ENCODE measurements at places on chromosomes 4 and X.

DNA sequence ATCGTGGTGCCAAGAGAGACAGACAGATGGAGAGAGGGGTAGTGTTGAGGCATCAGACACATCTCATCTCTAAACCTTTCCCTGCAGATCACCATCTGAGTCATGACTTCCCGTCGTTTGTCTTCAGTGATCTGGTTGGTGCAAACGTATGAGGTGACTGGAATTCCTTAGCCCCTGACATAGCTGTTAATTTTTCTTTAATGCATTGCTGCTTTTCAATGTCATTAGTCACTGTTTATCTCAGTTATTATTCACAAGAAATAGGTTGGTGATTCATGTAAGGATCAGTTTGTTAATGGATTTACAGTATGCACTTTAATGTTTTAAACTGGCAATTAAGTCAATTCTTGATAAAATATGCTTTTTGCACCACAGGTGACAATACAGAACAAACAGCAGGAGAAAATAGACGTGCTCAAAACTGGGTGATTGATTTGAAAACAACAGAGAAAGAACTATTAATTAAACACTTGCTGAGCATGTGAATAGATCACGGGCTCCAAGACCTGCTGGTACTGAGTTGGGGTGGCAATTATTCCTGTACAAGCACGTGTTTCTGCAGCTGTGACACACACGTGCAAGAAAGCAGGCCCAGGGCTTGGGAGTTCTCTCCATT lies 1.3 kb upstream of the TMEM154 start:
- no peak for DNase-seq

- DNase-seq = no peak
Measured at GRCh38 chr4:143184217-143184502, 557 bp upstream of the USP38 start.

- DNase-seq = no peak
Measured at GRCh38 chrX:9162698-9163097, 128.8 kb upstream of the FAM9B start.

DNA sequence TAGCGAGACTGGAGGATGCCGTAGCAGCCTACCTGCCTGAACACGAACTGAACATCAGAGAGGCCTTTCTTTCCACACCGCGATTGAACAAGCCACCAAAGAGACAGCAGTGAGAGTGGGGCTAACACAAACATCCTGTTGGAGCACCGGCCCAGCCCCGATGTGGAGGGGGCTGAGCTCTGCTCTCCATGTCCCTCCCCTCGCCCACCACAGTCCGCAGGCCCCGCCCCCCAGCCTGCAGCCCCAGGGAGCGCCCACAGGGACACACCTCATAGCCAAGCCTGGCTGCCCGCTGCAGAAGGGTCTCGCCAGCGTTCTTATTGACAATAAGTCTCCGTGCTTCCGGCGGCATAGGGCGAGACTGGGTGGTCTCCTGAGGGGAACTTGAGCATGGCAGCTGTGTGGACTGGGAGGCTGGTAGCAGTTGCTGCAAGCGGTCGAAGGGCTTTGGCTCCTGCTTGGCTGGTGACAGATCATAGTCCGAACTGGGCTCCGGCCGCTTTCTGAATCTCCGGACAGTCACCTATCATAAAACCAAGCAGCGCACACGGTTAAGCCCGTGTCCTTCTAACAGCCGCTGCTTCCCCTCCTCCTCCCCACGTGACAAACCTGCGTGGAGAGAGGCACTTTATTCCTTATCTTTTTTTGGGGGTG lies 35.8 kb downstream of the BCOR start:
- DNase-seq = no peak

DNA sequence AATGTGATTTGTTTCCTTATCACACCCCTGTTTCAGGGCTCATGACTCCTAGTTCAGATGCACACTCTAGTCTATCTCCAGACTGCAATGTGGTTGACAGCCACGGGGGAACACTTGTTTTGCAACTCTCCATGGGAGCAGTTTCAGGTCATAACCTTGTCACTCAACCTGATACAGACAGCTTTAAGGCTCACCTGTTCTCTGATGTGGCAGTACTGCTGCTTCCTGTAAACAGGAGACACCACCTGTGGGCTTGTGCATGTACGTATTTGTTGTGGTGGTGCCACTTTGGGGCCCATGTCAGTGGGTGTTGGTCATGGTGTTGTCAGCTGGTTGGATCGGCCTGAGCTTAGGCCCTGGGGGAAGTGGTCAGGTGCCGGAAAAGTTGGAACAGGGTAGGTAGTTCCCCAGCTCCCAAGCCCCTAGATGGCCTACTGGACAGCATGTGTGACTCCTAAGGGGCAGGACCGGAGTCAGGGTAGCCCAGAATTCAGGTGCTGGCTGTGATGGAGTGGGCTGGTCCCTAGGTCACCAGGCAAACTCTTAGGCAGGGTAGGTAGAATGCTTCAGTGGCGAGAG lies 46.2 kb downstream of the FAM9B start:
- peak; percentile 65 for DNase-seq

DNA sequence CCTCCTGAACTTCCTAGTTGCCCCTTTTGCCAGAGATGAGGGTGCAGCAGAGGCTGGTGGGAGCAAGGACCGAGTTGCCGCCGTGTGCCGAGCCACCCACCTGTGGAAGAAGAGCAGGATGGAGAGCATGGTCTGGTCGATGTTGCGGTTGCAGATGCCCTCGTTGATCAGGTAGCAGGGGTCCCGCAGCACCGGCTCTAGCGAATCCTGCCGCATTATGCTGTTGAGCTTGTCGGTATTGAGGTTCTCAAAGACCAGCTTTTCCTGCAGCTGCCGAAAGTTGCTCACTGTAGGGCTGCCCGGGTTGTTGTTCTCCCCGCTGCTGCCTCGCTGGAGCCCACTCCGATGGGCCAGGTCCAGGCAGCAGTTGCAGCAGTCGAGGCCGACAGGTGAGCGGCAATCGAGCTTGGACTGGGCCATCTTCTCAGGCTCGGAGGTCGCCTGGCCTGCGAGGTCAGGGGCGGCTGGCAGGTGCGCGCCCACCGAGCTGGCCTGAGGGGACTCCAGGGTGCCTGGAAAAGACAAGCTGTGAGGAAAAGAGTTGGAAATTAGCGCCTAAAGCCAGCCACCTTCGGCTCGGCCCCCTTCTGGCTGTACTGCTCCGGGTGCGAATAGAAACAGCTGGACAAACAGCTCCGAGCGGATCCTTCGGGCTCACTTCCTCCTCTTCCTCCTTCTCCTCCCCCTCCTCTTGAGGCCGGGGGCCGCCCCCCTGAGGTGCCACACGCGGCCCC lies 420 bp downstream of the TSC22D3 start:
- DNase-seq = no peak

DNA sequence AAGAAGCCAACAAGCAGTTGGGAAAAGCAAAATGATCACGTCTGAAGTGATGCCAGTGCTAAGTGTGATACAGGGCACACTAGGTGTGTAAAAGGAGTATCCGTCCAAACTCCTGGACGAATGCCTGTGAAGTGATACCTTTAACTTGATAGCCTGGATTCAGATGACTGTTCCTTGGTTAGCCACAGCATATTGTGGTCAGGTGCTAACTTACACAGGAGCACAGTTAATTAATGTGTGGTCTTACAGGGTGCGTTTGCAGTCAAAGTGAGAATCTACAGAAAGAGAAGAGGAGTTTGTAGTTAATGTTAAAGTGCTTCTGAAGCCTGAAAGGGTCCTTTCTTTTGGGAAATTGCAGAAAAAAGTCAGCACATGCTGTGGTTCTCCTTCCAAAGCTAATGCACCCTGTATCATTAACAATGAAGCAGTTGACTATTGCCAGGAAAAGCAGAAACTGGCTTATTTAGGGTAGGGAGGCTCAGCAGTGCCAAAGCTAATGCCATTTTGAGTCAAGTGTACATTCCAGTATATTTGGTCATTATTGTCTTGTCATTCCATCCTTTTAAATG lies 61.1 kb downstream of the DCLK2 start:
- DNase-seq = no peak

- DNase-seq = no peak
Measured at GRCh38 chrX:27057883-27058282, 405.3 kb downstream of the PPP4R3C start.

DNA sequence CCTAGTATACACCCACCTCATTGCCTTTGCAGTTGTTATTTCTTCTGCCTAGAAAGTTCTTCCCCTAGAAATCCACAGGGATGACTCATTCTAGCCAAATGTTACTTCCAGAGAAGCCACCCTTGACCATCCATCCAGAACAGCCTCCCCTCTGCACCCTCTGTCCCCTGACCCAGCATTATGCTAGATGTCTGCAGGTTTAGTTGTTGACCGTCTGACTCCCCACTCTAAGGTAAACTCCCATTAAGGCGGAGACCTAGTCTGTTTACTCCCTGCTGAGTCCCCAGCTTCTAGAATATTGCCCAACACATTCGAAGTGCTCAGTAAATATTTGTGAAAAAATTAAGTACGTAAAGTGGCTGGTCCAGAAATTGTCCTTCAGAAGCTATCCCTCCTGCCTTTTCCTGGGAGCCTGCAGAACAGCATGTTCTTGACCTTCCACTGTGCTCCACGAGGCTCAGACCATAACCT lies 11.0 kb downstream of the SRD5A3 start:
- DNase-seq = no peak

DNA sequence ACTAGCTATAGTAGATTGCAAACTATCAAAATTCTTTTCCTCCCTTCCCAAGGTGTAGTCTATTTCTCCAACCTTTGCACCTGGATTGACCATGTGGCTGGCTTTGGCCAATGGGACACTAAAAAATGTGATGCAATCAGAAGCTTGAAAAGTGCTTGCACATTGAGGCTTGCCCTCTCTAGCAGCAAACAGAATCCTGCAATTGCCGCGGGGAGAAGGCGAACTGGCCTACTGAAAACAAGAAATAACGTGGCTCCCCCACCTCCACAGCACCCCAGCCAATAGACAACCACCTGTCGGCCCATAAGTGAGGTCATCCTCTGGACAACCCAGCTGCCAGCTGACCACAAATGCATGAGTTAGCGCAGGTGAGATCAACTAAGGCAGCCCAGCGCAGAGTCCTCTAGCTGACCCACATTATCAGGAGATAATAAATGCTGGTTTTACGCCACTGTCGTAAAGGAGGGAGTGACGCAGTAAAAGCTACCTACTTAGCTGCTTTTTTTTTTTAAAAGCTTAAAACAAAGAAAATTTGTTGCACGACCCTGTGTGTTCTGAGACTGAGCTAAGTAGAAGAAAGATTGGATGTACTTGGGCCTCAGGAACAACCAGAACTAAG lies 95.2 kb downstream of the GK start:
- DNase-seq = no peak

- DNase-seq = no peak
Measured at GRCh38 chrX:68936126-68936525, 107.3 kb downstream of the EFNB1 start.

DNA sequence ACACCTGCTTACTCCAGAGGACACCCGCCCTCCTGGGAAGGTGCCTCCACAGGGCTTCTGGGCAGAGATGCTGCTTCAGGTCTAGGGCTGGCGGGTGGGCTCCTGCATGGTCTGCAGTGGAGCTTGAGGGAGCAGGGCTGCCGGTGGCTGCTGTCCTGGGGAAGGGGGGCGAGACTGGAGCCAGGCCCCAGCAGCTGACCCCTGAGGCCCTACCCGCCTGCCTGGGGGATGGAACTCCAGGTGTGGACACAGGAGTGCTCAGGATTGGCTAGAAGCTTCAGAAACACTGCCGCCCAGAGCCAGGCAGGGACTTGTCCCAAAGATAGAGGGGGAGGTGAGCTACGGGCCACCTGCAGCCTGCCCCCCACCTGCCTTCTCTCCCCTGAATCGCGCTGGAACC lies 33.0 kb upstream of the ADRA2C start:
- no peak for DNase-seq

- no peak for DNase-seq
Measured at GRCh38 chr4:153629776-153630175, 54.3 kb upstream of the TLR2 start.

- no peak for DNase-seq
Measured at GRCh38 chr4:125736057-125736456, 421.3 kb downstream of the FAT4 start.

DNA sequence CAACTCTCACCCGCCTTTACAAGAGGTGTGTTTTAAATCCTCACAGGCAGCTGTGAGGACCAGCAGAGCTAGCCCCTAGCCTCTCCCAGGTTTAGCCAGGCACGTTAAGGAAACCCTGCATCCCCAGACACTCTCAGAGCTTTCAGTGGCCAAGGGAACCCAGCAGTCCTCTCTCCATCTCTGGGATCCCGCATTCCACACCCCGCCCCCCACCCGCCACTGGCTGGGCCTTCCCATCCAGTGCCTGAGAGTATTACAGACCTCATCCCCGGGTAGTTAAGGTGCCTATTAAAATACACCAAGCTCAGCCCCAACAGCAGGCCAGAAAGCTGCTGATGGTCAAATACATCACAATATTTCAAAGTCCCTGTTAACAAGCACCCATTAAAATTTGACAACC lies 256.2 kb downstream of the BCOR start:
- no peak for DNase-seq

DNA sequence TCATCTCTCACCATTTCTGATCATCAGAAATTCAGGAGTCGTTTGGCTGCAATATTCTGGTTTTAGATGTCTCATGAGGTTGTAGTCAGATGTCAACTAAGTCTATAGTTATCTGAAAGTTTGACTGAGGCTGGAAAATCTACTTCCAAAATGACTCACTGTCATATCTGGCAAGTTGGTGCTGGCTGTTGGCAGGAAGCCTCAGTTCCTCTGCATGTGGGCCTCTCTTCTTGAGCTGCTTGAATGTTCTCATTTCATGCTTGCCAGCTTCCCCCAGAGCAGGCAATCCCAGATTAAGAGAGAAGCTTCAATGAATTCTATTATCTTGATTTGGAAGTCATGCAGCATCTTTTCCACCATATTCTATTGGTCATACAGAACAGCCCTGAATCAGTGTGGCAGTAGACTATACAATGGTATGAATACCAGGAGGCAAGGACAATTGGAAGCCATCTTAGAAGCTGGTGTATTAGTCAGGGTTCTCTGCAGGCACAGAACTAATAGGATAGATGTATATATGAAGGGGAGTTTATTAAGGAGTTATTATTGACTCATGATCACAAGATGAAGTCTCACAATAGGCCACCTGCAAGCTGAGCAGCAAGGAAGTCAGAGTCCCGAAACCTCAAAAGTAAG lies 46.8 kb upstream of the ELF2 start:
- DNase-seq = no peak

DNA sequence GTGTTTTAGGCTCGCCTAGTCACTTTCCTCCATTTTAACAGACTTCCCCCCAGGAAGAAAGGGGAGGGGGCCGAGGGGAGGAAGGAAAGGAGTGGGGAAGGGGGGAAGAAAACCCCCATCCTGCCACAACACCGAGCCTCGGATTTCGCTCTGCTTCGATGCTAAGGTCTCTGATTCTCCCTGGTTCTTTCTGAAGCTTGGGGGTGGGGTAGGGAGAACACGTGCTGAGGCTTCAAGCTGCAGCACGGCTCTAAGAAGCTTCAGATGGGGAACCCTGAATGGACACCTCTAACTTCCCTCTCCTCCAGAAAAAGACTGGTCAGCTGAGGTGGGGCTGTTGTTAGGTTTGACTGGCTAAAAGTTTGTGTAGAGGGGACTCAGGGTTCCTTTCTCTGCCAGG lies 61.8 kb downstream of the RHOH start:
- DNase-seq = no peak

- DNase-seq = no peak
Measured at GRCh38 chr4:119027811-119028210, 107.8 kb upstream of the MYOZ2 start.

DNA sequence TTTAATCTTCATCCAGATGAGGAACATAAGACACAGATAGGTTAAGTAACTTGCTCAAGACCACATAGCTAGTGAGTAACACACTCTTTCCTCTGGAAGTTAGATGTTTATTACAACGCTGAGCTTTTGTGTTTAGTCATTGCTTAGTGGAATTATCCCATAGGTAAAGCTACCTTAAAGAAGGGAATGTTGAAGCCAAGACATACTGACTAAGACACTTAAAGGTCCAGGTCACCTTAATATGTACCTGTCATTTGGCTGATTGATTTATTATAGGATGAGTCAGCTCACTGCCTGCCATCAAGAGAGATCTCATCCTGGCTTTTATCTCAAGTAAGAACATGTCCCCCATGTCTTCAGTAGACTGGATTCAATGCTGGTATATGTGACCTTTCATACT lies 53.4 kb downstream of the KDR start:
- no peak for DNase-seq
